Spinal cord (tissue), 10 donors: ENCODE measurements at places on chromosomes 2 and 18.

- H3K4me3 ChIP-seq = peak overlapping the region; percentile 59
- no peaks in the 10 kb centered on the region for H3K36me3 ChIP-seq
- H3K27me3 ChIP-seq = peaks cover 18% of the 10 kb centered on the region
- peak overlapping the region; percentile 11 for H3K27ac ChIP-seq
Observed at GRCh38 chr2:182867426-182868053, 1.1 kb upstream of the FRZB start.

DNA sequence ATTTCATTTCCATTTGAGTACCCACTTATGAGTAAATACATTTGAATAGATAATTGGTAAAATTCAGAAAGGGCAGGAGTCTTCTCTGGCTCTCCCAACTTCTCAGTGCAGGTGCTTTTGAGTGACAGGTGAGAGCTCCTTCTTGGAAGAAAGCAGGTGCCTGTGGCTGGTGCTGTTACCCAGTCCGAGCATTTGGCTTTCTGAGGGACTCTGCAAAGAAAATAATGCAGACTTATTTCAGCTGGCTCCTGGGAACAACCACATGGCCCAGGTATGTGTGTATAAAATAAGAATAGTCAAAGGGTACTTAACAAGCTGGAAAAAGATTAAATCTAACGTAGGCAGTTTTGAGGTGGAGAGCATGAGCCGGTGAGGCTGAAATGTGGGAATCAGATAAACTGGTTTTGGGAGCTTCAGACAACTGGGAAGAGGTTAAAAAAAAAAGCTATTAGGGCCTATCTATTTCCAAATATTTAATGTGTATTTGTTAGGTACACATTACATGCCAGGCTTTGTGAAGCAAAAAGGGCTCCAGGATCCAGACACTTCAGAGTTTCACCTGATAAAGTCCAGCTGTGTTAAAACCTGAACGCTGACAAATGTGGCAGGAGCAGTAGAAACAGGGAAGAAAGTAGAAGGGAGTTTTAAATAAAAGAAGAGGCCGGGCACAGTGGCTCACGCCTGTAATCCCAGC, 20.6 kb downstream of the ZNF236 start:
- H3K4me1 ChIP-seq = no peaks in the 10 kb centered on the region
- no peak overlapping the region for H3K27ac ChIP-seq
- H3K4me3 ChIP-seq = no peak overlapping the region
- no peaks in the 10 kb centered on the region for H3K36me3 ChIP-seq
- H3K27me3 ChIP-seq = no peaks in the 10 kb centered on the region

DNA sequence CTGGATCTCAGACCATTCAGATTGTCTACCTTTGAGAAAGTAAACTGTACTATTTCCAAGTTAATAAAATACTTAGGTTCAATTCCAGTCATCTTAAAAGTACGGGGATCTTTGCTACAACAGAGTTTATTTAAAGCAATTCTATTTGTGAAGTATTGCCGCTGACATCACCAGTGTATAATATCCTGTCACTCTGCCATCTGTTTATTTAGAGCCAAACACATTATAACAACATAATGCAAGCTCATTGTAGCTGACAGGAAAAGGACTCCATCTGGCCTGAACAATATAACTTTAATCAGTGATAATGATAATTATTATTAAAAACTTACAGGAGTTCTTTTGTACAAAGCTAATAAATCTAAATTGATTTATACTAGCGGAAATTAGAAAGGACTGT, 786.8 kb downstream of the ERBB4 start:
- no peak overlapping the region for H3K4me3 ChIP-seq
- H3K27ac ChIP-seq = no peak overlapping the region
- H3K4me1 ChIP-seq = no peaks in the 10 kb centered on the region
- H3K36me3 ChIP-seq = no peaks in the 10 kb centered on the region

DNA sequence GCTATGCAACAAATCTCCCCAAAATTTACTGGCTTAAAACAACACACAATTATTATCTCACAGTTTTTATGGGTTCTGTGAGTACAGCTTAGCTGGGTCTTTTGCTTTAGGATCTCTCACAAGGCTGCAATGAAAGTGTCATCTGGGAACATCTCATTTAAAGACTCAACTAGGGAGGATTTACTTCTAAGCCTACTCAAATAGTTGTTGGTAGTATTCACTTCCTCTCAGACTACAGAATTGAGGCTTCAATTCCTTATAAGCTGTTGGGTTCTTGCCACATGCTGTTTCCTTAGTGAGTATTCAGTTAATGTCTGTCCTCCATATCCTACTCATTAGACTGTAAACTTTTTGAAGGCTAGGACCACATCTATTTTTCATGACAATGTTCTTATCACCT, 72.3 kb downstream of the MDH1 start:
- no peaks in the 10 kb centered on the region for H3K27me3 ChIP-seq
- no peak overlapping the region for H3K27ac ChIP-seq
- H3K4me1 ChIP-seq = no peaks in the 10 kb centered on the region
- no peaks in the 10 kb centered on the region for H3K36me3 ChIP-seq

DNA sequence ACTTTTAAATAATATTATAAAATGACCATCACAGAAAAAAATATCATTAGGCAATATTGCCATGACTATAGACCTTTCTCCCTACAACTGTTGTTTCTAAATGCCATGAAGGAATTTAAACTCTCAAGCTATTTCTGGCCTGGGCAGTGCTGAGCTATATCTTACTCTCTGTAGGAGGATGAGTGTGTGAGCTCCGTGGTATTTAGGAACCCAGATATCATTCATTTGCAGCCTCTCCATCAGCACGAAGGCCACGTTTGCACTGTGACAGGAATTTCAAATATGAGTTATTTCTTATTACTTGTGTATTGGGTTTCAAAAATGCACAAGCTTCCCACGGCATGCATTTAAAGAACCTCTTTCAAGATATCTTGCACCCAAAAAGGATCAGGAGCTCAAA, 35.0 kb upstream of the SOX11 start:
- no peaks in the 10 kb centered on the region for H3K27me3 ChIP-seq
- H3K4me1 ChIP-seq = no peaks in the 10 kb centered on the region
- H3K36me3 ChIP-seq = no peaks in the 10 kb centered on the region
- DNase-seq = no peak
- no peak overlapping the region for H3K4me3 ChIP-seq

- peaks cover 4% of the 10 kb centered on the region for H3K36me3 ChIP-seq
- no peak overlapping the region for H3K4me3 ChIP-seq
- no peaks in the 10 kb centered on the region for H3K27me3 ChIP-seq
- H3K27ac ChIP-seq = no peak overlapping the region
- no peak for DNase-seq
Observed at GRCh38 chr2:200428961-200429665, 80.8 kb downstream of the KCTD18 start.

DNA sequence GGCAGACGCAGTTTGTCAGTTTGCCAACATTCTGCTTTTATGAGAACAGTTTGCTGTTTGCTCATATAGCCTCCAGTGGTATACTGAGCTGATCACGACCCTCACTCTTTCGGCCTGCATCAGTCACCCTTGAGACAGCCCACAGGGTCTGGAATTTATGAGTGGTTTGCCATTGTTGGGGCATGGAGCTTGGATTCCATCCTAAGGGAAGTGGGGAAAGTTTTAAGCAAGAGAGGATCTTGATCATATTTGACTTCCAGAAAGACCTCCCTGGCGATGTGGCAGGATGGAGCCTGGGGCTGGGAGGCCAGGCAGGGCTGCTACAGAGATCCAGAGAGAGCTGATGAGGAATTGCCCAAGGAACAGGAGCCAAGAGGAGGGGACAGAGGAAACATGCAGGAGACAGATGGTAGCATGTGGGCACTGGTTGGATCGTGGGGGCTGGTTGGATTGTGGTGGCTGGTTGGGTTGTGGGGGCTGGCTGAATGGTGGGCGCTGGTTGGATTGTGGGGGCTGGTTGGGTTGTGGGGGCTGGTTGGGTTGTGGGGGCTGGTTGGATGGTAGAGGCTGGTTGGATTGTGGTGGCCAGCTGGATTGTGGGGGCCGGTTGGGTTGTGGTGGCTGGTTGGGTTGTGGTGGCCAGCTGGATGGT, 27.3 kb upstream of the GPR17 start:
- H3K27me3 ChIP-seq = no peaks in the 10 kb centered on the region
- peaks cover 6% of the 10 kb centered on the region for H3K36me3 ChIP-seq
- peaks cover 5% of the 10 kb centered on the region for H3K4me1 ChIP-seq
- no peak for DNase-seq
- H3K4me3 ChIP-seq = no peak overlapping the region

DNA sequence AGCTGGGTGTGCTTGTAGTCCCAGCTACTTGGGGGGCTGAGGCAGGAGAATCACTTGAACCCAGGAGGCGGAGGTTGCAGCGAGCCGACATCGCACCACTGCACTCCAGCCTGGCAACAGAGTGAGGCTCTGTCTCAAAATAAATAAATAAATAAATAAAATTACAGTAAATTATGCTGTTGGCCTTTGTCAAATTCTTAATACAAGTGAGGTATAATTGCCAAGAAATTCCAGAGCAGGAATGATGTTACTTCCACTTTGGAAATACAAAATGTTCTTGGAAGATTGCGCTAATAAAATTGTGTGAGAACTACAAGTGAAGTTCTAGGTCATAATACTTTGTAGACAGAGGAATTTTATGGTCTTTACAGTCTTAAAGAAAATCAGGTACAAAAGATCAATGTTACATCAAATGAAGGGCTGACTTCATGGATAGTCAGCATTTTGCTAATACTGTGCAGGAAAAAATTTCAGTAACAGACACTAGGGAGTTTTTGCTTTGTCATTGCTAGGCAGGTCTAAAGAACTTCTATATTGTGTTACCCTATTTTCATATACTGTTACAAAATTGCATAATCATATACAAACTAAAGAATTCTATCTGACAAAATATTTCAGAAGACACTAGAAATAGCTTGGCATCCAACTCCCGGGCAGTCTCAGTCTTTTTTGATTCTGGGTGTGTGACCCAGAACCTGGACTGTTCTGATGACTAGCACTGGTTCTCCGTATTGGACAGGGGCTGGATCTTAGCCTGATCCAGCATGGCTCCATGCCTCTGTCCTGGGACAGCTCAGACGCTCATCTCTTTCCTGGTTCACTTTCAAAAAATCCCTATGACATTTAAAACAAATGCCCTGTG, 76.0 kb upstream of the STK17B start:
- DNase-seq = no peak
- H3K36me3 ChIP-seq = peaks cover 3% of the 10 kb centered on the region
- H3K4me3 ChIP-seq = no peak overlapping the region
- no peaks in the 10 kb centered on the region for H3K4me1 ChIP-seq

DNA sequence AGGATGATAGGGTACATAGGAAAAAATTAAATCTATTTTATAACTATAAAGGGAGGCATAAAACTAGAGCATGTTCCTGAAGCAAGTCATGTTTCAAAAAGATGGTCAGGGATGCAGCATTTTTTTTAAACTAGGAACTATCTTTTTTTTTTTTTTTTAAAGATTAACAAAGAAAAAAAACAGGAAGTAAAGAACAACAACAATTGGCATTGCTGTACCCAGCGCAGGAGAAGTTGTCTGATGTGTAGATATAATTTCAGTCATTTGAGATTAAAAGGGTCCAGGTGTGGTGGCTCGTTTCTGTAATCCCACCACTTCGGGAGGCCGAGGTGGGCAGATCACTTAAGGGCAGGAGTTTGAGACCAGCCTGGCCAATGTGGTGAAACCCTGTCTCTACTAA, 41.5 kb downstream of the PMAIP1 start:
- no peak overlapping the region for H3K27ac ChIP-seq
- H3K27me3 ChIP-seq = no peaks in the 10 kb centered on the region
- H3K4me3 ChIP-seq = no peak overlapping the region
- H3K4me1 ChIP-seq = no peaks in the 10 kb centered on the region
- H3K36me3 ChIP-seq = no peaks in the 10 kb centered on the region

DNA sequence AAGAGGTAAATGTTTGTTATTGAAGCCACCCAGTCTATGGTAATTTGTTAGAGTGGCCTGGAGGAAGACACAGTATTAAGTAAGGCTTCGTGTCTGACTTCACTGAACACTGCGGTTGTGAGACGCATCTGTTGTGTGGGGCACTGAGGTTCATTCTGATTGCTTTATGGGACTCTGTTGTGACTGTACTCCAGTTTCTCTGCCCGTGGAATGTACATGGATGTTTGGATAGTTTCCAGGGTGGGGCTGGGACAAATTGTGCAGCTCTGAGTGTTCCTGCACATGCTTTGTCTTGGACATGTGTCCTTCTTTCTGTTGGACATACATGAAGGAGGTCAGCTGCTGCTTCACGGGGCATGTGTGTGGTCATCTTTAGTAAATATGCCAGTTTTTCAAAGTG, 58.6 kb downstream of the ODC1 start:
- H3K27me3 ChIP-seq = no peaks in the 10 kb centered on the region
- DNase-seq = no peak
- peaks cover 52% of the 10 kb centered on the region for H3K4me1 ChIP-seq
- H3K27ac ChIP-seq = no peak overlapping the region

GRCh38 chr2:161983866-161984265, 90.1 kb downstream of the DPP4 start:
- H3K27me3 ChIP-seq = no peaks in the 10 kb centered on the region
- H3K27ac ChIP-seq = no peak overlapping the region
- no peak overlapping the region for H3K4me3 ChIP-seq
- no peaks in the 10 kb centered on the region for H3K36me3 ChIP-seq

DNA sequence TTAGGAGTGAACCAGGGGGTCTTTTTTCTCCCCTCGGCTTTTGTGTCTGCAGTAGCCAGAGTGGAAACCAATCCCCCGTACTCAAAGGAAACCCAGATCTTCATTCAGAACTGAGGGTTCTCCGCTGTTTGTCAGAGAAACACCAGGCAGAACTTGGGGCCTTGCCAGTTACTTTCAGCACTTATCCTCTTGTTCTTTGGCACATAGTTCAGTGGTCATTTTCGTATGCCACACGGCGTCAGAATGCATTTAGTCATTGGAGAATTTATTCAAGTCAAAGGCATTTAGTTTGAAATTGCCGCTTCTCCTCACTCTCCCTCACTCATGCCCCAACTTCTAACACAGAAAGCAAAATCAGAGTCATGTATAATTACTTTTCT, 102.9 kb downstream of the CABLES1 start:
- DNase-seq = no peak
- no peaks in the 10 kb centered on the region for H3K27me3 ChIP-seq
- H3K4me3 ChIP-seq = no peak overlapping the region
- H3K4me1 ChIP-seq = peaks cover 16% of the 10 kb centered on the region

- H3K27me3 ChIP-seq = no peaks in the 10 kb centered on the region
- DNase-seq = no peak
- H3K4me3 ChIP-seq = no peak overlapping the region
- H3K4me1 ChIP-seq = no peaks in the 10 kb centered on the region
- no peak overlapping the region for H3K27ac ChIP-seq
Observed at GRCh38 chr18:22752014-22752413, 181.1 kb upstream of the RBBP8 start.

- H3K4me3 ChIP-seq = no peak overlapping the region
- no peak for DNase-seq
- no peak overlapping the region for H3K27ac ChIP-seq
- H3K4me1 ChIP-seq = no peaks in the 10 kb centered on the region
- H3K36me3 ChIP-seq = no peaks in the 10 kb centered on the region
Observed at GRCh38 chr2:121818546-121818945, 63.1 kb downstream of the TSN start.

DNA sequence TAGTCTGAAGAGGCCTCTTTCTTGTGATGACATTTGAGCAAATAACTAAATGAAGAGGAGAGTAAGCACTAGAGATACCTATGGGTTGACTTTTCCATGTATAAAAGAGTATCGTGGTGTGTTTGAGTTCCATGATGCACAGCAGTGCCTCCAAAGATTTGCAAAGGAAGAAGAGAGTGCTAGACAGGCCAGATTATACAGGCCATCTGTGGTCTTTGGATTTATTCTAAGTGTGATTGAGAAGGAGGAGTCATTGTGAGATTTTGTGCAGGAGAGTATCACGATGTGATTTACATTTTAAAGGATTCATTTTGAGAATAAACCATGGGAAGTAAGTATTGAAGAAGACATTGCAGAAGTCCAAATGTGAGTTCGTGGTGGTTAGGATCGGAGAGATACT, 695.9 kb upstream of the FAM98A start:
- no peak overlapping the region for H3K4me3 ChIP-seq
- no peak for DNase-seq
- no peaks in the 10 kb centered on the region for H3K36me3 ChIP-seq
